ENCODE measurements at places on chromosomes 12 and 14.

GRCh38 chr12:59624732-59625460 is 29.1 kb downstream of the SLC16A7 start:
- DNase-seq: no peak

- no peak for DNase-seq
Measured at GRCh38 chr14:34237081-34237480, 225.0 kb downstream of the SPTSSA start.

DNA sequence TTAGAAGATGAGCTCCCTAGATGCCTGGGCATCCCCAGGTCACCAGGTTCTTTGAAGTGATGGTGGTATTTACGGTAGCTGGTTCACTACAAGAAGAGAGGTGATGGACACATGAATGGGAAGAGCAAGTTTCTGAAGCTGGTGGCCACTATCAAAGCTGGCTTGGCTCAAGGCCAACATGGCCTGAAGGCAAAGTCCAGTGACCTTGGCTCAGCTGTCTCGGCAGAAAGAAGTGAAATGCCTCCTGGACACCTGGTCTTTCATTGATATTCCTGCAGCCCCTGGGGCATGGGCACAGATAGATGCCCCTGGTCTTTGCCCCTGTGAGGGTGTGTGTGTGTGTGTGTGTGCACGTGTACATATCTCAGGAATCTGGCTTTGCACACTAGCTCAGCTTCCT is 441.8 kb upstream of the TMPO start:
- no peak for DNase-seq

DNA sequence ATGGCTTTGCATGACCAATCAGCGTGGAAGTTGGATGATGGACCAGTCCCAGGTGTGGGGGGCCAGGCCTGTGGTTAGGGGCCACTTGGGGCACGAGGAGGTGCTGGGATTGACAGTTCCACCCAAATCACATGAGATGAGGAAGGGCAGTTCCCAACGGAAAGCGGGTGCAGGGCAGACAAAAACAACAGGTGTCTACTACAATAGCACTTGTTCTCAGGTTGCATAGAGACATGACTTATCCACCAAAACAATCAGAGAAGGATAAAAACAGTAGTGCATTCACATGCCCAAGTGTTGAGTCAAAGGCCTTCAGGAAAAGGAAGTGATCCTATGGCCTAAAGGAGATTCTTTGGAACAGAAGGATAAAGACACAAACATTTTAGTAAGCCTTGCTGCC is 14.6 kb upstream of the EIF2B2 start:
- DNase-seq: peak; percentile 87

DNA sequence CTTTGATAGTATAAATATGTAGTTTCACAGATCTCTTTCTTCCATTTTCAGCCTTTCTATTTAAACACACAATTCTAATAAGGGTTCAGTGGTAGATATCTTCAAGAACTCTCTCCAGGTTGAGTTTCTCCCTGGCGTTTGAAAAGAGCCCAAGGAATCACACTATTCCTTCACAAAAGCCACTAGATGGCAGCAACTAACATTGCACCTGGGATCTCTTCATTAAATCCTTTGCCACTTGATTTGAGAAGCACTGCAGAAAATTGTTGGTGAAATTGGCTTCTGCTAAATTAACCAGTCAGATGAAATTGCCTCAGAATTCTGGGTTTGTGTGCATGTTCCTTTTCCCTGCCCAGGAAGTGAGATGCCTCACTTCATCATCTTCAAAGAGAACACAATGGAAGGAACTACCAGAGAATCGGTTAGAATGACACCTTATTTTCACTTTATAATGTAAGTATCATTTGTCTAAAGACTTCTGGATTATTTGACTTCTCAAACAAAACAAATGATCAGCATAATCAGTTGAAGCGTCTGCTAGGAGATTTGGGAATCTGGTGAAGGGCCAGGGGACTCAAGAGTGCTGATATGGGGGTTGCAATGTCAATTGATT is 6.8 kb downstream of the CCDC198 start:
- DNase-seq: peak; percentile 38

DNA sequence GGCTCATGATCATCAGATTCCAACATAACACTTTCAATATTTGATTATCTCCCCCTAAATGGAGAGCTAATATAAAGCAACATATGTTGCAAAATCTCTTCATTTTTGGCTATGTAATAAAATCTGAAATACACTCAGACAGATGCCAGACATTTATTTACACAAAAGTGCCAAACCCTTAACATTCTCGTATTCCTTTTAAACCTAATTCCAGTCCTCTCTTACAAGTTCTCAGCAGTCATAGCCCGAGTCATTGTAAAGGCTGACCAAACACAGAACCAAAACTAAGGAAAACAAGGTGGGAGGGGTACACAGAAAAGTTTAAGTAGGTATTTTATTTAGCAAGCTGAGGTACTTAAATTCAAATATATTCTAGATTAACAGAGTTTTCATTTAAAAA is 81.4 kb downstream of the LRP6 start:
- no peak for DNase-seq

DNA sequence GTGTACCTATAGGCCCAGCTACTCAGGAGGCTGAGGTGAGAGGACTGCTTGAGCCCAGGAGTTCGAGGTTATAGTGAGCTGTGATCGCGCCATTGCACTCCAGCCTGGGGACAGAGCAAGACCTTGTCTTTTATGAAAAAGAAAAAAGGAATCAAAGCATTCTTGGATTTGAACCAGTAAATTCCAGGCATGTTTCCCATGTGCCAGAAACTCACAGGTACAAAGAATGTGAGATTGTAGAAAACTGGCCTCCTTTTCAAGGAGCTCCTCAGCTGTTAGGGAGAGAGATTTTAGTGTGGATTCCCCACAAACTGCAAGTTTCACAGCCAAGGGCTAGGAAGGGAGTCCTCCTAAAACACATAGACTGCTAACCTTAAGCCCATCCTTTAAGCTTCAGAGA is 95.0 kb downstream of the FOXN4 start:
- no peak for DNase-seq

GRCh38 chr12:76265424-76266180 is 82.6 kb downstream of the BBS10 start:
- DNase-seq: no peak

DNA sequence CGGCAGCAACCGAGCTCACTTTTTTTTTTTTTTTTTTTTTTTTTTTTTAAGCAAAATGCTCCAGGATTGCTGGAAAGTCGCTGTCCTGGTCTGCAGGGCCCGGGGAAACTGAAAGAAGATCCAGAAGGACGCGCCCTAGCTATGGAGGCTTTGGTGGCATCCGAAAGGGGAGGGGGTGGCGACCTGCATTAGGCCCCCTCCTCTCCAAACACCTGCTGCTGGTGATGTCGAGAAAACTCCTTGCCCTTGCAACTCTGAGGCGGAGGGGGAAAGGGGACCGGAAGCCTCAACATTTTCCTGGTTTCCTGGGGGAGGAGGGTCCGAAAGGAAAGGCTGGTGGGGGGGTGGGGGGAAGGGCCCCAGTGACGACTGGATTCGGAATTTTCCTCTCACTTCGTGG is 421.1 kb downstream of the VRK1 start:
- DNase-seq: no peak
